ENCODE measurements at places on chromosomes 11 and 22.

- DNase-seq: no peak
Observed at GRCh38 chr11:11847082-11847481, 5.3 kb downstream of the USP47 start.

DNA sequence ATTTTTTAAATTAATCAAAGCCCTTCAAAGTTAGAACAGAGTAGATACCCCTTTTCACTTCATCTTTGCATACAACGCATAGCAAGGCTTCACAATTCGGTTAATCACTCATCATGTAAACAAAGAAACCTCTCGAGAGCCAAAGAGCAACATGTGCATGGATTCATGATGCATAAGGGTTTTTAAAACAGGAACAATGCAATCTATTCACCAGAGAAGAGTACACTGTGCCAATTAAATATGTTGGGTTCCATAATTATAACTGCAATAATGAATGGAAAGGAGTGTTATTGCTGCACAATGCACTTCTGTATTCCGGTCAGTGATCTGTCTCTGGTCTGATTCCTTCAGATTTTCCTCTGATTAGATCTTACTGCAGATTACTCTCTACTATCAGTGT is 45.3 kb downstream of the CADM1 start:
- DNase-seq: no peak

DNA sequence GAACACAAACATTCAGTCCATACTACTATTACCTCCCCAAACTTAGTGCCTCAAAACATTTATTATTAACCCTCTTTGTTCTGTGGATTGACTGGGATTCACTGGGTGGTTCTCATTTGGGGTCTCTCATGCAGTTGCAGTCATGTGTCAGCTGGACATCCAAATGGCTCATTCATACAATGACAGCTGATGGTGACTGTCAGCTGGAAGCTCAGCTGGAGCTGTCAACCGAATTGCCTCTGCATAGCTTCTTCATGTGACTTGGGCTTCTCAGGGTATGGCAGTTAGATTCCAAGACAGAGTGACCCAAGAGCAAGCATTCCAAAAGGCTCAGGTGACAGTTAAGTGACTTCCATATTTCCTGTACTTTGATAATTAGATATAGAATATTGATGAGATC is 85.2 kb downstream of the CCDC34 start:
- DNase-seq: no peak

- DNase-seq: no peak
Observed at GRCh38 chr11:92827132-92827531, 142.3 kb upstream of the MTNR1B start.

DNA sequence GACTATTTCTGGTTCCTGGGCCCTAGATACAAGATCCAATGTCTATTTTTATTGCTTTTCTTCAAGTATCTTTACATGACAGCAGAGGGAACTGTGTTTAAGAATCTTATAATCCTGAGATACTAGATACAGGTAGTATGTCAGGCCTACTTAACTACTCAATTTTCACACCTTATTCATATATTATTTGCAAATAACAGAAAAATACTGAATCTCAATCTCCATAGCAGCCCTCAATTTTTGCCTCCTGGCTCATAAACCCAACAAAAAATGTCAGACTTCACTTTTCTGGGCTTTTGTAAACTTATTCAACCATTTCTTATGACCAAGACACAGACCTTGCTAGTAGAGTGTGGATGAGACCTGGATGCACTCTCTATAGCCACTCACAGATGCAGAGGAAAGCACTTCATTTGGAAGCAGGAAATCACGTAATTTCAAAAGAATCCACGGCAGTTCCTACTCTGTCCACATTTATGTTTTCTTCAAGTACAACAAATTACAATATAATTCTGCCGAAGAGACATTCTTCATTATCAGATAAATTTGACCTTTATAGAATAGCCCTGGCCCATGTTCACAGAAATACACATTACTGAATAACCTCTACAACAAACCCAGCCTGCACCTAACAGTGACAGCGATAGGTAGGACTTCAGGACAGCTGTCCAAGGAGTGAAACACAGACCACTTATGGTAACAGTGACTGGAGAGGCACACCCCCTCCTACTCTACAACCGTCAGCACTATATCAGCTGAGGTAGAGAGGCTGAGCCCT is 62.0 kb upstream of the YPEL1 start:
- no peak for DNase-seq

DNA sequence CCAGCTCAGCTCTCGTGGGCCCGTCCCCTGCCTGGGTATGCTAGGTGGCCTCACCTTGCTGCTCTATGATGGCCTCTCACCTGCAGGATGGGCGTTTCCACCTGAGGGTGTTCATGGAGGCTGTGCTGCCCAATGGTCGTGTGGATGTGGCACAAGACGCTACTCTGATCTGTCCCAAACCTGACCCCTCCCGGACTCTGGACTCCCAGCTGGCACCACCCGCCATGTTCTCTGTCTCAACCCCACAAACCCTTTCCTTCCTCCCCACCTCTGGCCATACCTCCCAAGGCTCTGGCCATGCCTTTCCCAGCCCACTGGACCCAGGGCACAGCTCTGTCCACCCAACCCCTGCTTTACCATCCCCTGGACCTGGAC is 2.1 kb downstream of the ZP1 start:
- no peak for DNase-seq

DNA sequence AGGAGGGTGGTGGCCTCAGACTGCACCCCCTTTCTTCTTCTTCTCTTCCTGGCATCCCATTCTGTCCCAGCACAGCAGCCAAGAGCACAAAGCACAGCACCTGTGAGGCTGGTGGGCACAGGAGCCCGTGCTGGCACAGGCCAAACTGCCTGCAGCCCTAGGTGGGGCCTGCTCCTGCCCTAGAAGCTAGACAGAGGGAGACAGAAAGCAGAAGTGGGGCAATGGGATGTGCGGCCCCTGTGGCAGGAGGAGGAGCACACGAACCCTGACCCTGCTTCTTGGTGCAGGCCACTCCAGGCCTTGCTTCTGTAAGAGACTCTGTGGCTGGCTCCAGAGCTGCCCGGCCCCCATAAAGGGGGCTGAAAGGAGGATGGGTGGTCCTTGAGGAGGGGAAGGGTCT is 3.9 kb upstream of the PTS start:
- no peak for DNase-seq

DNA sequence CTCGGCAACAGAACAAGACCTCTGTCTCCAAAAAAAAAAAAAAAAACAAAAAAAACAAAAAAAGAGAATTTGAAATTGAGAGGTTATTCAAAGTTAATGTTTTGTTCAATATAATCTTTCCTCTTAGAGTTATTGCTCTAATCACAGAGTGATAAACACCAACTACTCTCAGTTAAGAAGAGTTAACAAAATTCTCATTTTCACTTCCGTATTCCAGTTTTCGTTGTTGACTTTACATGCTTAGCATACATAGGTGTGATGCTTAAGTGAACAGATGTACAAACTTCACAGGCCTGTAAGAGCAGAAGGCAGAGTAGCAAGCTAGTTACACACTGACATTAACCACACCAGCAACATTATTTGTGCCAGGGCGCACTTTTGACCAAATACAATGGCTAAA is 12.3 kb downstream of the EIF4ENIF1 start:
- no peak for DNase-seq

DNA sequence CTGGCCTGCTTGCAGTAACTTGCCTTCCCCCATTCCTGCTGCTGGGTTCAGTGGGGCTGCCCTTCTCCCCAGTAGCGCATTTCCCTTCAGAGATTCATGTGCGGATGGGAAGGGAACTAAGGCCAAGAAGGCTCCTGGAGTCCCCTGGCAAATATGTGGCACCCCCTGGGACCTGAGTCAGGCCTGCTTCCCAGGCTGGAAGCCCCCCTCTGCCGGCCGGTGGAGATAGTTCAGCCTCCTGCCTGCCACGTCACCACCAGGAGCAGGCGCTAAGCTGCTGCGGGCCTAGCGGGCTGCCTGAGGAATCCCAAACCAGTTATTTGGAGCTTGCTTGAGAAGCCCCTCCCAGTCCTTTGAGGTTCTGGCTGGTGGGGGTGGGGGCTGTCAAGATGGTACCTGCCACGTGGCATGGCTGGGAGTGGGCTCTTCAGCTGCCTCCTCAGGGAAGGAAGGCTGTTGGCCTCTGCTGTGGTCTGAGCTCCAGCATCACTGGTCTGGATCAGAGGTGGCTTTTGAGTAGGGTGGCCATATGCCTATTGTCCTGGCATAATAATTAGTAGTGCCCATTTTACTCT is 2.0 kb downstream of the SERPINH1 start:
- no peak for DNase-seq

DNA sequence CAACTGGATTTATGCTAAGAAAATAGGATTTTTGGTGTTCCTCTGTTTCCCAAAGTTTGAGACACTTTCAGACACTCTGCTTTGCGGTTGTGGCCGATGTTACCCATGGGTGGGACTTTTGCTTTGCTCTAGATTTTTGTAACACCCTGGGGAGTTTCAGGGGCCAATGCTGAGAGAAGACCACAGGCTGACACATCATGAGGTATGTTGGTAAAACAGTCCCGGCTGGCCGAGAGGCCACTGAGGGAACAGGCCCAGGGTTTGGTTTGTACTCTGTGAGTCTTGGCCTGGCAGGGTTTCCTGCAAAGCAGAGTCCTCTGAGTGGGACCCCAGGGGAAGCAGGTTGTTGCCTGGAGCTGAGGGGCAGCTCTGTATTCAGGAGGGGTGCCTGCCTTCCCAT is 78.5 kb upstream of the PITPNB start:
- DNase-seq: no peak

GRCh38 chr22:23789638-23790037 is 2.9 kb downstream of the SMARCB1 start:
- no peak for DNase-seq

DNA sequence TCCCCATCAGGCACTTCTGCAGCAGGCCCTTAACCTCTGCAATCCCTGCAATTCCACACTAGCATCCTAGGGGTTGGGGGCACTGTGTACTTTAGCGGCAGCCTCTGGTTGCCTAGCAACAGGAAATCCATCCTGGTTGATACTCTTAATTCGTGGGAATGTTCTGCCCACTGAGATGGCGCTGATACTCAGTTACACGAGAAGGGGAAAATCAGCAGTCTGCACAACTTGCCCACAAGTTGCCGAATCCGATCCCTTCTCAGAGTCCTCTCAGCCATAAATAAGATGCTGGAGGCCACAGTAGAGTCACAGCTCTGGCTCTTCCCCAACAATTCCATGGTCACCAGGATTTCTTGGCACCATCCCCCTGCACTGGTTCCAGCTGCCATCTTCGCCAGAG is 57.6 kb upstream of the CRYBB3 start:
- no peak for DNase-seq

GRCh38 chr11:119624102-119624615 is 104.8 kb downstream of the NECTIN1 start:
- DNase-seq: no peak

DNA sequence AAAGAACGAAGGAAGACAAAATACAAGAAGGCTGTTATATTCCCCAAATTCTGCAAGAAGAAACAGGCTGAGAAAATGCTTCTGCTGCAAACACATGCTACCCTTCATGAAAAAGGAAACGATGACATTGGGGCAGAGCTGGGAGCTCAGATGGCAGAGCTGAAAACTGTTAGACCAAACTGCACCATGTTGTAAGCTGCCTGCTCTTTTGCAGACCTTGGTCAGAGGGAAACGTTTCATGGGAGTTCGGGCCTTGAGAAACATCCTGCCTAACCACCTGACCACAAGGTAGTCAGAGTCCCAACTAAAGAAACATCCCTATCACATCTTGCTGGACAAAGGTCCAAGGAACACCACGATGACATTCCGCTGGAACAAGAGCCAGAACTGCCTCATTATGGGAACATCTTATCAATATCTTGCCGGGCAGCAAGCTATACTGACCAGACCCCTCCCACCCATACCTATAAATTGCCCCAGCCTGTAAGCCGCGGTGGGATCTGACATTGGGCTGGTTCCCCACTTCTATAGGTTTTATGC is 110.7 kb upstream of the CTSC start:
- no peak for DNase-seq

DNA sequence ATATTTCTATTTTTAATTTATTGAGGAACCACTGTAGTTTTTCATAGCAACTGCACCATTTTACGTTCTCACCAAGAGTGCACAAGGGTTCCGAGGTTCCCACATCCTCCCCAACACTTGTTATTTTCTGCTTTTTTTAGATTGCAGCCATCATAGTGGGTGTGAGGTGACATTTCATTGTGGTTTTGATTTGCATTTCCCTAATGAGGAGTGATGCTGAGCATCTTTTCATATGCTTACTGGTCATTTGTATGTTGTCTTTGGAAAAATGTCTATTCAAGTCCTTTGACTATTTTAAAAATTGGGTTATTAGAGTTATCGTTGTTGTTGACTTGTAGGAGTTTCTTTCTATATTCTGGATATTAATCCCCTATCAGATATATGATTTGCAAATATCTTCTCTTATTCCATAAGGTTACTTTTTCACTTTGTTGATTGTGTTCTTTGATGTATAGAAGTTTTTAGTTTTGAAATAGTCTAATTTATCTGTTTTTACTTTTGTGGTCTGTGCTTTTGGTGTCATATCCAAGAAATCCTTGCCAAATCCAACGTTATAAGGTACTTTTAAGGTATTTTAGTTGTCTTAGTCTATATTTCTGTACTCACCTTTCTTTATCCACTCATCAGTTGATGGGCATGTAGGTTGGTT is 9.0 kb downstream of the NEAT1 start:
- no peak for DNase-seq

- no peak for DNase-seq
Observed at GRCh38 chr11:128299132-128299726, 288.1 kb downstream of the ETS1 start.

DNA sequence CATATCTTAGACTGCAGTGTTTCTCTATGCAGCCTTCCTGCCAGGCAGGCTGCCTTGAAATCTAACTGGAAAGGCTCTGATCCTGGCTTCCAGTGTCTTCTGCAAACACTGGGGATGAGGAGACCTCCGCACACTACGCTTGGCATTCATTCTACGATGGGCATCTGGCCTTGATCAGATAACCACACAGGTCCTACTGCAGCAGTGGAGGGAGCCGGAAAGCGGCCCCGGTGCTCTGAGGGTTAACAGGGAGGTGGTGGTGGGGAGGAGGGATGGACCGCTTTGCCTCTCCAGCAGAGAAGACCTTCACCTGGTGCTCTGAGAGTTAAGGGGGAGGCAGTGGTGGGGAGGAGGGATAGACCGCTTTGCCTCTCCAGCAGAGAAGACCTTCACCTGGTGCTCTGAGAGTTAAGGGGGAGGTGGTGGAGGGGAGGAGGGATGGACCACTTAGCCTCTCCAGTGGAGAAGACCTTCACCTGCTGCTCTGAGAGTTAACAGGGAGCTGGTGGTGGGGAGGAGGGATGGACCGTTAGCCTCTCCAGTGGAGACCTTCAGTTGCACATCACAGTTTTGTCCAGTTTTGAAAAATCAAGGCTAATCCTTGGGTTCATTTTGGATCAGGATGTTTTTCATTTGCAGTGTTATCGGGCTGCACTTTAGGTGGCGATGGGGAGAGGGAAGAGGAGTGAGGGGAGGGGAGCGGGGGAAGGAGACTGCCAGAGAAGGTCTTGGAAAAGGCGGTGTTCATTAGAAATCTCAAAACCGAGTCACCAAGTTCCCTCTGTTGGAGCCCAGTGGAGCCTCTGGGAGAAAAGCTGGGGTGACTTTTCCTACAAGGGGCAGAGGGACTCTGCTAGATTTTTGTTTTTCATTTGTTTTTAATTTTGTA is 5.6 kb downstream of the GAL start:
- DNase-seq: no peak

- peak; percentile 41 for DNase-seq
Observed at GRCh38 chr11:68099474-68100405, 21.4 kb downstream of the CHKA start.

GRCh38 chr11:65569973-65570918 is at the start of gene ZNRD2:
Gene ZNRD2, plus strand, starts transcription at chr11:65570477. Its CDS starts 15 bp downstream, at chr11:65570492.
- peak; percentile 97 for DNase-seq
